Activated CD4-positive, alpha-beta T cell treated with anti-CD3 and anti-CD28 coated beads for 36 hours (primary cell): ENCODE measurements at places on chromosomes 11 and 22. TPM values are rescaled to one million over a fixed set of nuclear protein-coding genes. Genes with fewer than 3 reads are reported as not detected.

Gene SCGB1A1
- total RNA-seq = not detected

GRCh38 chr11:111120696-111121302 lies 124.7 kb upstream of the POU2AF2 start:
- no peaks in the 10 kb centered on the region for H3K27me3 ChIP-seq
- no peaks in the 10 kb centered on the region for H3K4me1 ChIP-seq
- H3K4me3 ChIP-seq = no peak overlapping the region
- no peak overlapping the region for H3K27ac ChIP-seq

GRCh38 chr11:67705264-67705663 lies 30.8 kb upstream of the ALDH3B2 start:
- no peak for DNase-seq
- no peaks in the 10 kb centered on the region for H3K4me1 ChIP-seq
- no peak overlapping the region for H3K27ac ChIP-seq
- H3K36me3 ChIP-seq = no peaks in the 10 kb centered on the region
- peaks cover 3% of the 10 kb centered on the region for H3K27me3 ChIP-seq
- H3K4me3 ChIP-seq = no peak overlapping the region

GRCh38 chr11:113603277-113604059 lies 102.6 kb downstream of the TMPRSS5 start:
- no peaks in the 10 kb centered on the region for H3K36me3 ChIP-seq
- peaks cover 28% of the 10 kb centered on the region for H3K27me3 ChIP-seq
- no peak overlapping the region for H3K27ac ChIP-seq
- H3K4me1 ChIP-seq = no peaks in the 10 kb centered on the region

DNA sequence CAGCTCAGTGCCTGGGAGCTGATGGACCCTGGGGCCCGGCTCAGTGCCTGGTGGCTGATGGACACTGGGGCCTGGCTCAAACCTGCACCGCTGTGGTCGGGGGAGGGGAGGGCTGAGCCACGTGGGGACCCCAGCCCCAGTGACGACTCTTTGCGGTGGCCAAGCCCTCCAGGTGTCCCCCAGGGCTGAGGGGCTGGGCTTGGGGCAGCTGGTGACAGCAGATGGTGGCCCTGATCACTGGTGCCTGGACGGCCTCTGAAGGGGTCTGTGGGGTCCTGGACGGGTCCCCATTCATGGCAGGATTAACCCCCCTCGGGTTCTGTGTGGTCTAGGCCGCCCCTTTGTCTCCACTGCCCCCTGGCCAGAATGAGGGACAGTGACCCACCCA lies 3.4 kb upstream of the MUC5B start:
- no peaks in the 10 kb centered on the region for H3K36me3 ChIP-seq
- H3K27me3 ChIP-seq = peaks cover 3% of the 10 kb centered on the region
- H3K4me3 ChIP-seq = no peak overlapping the region
- no peaks in the 10 kb centered on the region for H3K4me1 ChIP-seq
